ENCODE measurements at places on chromosomes 5 and 9.

DNA sequence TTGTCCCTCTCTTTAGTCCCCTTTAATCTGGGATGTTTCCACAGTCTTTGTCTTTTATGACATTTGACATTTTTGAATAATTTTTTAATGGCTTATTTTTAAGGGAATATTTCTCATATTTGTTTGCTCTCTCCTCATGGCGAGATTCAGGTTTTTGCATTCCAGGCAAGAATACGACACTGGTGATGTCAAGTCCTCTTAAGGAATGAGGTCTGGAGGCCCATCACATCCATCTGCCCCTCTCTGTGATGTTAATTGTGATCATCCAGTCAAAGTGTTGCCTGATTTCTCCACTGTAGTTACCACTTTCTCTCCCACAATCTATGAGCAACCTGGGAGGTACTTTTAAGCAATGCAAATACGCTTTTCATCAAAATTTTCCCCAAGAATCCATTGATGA is 193.2 kb downstream of the MAST4 start:
- DNase-seq = no peak

- no peak for DNase-seq
Measured at GRCh38 chr5:134949316-134949715, 18.4 kb upstream of the CATSPER3 start.

GRCh38 chr9:81823672-81824554 is 104.3 kb upstream of the SPATA31D4 start:
- no peak for DNase-seq

DNA sequence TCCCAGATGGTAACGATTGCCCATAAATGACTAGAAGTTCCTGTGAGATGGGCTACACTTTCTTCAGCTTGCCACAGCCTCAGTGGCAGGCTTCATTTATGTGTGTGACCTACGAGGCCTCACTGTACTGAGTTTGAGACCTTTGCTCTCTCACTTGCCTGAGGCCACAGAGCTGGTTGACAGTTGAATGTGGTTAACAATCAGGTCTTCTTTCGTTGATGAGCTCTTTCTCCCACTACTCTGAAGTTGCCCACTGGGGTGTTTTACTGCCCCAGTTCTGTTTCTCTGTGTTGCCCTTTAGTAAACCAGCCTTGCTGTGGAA is 70.5 kb downstream of the CYFIP2 start:
- no peak for DNase-seq

DNA sequence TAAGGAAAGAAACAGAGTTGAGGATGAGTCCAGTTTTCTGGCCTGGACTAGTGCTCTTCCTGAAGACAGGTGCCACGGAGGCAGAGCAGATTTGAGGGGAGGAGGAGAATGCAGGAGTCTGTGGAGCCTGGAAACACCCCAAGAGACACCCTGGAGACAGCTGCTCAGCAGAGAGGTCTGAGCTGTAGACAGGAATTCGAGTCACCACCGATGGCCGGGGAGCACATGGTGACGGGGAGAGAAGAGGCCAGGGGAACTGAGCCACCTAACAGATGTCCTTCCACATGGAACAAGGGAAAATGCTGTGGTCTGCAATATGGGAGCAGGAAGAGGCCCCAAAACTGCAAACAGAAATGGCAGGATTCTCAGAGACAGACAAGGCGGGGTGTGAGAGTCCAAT is 22.9 kb downstream of the CPLX2 start:
- no peak for DNase-seq

- no peak for DNase-seq
Measured at GRCh38 chr5:26622947-26623346, 415.4 kb downstream of the CDH9 start.

All from fibroblast of skin of left biceps (primary cell).